GM13977 (cell line): ENCODE measurements at places on chromosomes 3 and 15.
A peak's percentile ranks its signal among the peaks of the same experiment; 100 is the strongest.

DNA sequence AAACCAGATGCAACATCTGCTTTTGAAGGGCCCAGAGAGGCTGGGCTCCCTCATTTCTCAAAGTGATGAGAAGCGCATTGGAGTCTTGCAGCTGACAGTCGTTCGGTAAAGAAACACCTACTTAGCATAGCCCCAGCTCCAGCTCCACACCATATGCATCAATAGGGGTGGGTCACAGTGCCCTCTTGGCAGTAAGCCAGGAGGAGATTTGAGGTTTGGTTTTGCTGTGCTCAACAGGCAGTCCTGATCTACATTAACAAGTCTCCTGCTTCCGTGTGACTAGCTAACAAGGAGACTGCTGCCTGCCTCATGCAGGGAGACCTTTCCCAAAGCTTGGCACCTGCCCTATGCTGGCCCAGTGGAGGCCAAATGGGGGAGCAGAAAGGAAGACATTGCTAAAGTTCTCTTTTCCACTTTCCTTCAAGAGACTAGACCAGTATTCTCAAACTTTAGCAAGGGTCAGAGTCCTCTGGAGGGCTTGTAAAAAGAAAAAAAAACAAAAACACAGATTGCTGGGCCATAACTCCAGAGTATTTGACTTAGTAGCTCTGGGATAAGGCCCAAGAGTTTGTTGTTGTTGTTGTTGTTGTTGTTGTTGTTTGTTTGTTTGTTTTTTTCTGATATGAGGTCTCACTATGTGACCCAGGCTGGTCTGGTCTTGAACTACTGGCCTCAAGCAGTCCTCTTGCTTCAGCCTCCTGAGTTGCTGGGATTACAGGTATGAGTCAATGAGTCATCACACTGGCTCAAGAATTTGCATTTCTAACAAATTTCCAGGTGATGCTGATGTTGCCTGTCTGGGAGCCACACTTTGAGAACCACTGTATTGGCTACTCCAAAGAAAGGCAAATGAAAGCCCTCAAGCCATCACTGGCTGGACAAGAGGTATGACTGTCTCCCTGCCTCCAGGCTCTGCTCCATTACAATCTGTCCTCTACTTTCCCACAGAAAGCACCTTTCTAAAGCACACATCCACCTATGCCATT, 294.9 kb downstream of the RORA start:
- no peak for DNase-seq

- no peak for DNase-seq
Observed at GRCh38 chr3:62604298-62604697, 230.9 kb upstream of the FEZF2 start.

- DNase-seq, result no peak
Observed at GRCh38 chr3:64600246-64600950, 87.4 kb downstream of the ADAMTS9 start.

DNA sequence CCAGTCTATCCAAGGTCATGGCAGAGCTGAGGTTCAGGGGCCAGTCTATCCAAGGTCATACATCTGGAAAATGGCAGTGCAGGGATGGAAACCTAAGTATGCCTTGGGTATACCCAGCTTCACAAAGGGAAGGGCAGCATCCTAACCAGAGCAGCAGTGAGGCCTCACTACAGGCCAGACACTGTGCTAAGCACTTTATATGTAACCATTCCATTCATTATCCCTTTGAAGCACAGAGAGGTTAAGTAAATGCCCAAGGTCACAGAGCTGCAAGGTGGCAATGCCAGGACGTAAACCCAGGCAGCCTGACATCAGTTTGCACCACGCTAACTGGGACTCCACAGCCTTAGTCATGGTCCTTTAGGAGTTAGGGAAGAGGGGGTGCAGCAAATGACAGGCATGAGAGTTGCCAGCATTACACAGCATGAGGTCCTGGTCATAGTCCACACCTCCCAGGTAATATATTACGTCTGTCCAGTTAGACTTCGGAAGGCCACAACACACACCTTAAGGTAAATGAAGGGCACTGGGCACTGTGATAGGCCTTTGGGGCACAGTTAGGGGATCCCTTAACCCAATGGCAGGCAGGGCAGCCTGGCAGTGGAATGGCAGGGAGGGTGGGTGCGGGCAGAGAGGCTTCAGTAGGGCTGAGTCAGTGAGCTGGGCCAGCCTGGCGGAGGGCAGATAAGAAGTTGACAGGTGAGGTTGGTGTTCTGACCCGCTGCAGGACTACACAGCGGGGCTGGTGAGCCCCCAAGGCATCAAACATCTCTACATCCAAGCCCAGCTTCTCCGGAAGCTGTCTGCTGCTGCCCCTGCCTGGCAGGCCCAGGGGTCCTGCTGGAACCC, 21.1 kb upstream of the CORO2B start:
- no peak for DNase-seq

DNA sequence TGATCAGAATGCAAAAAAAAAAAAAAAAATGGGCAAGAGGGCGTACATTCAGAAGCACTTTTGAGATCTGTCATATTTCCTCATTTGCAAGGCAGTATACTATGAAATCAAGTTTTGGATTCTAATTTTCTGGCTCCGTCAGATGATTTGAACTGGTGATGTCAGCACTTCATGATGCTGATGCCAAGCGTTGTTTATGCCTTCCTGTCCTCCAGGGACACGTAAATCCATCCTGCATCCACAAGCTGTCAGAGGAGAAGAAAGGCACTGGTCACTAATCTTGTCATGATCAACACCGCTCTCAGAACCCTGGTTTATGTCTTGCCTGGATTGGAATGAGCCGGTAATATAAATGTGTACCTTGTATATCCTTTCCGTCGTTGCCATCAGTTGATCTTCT, 152.1 kb upstream of the EPHA3 start:
- no peak for DNase-seq

DNA sequence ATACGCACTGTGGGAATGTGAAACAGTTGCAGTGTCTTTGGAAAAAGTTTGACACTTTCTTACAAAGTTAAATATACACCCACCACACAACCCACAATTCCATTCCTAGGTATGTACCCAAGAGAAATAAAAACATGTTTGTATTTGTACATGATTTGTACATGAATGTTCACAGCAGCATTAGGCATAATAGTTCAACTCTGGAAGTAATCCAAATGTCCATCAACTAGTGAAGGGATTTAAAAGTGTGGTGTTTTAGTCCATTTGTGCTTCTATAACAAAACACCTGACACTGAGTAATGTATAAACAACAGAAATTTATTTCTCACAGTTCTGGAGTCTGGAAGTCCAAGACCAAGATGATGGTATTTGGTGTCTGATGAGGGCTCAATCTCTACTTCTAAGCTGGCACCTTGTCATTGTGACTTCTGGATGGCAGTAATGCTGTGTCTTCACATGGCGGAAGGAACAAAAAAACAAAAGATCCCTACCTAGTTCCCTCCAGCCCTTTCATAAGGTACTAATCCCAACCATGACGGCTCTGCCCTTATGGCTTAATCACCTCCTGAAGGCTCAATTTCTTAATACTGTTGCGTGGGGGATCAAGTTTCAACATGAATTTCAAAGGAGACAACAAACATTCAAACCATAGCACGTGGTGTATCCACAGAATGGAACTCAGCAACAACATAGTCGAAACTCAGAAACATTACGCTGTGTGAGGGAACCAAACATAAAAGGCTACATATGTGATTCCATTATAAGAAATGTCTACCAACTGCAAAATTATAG, 120.5 kb downstream of the AQP9 start:
- no peak for DNase-seq

GRCh38 chr15:66877477-66878271, 175.6 kb downstream of the SMAD6 start:
- DNase-seq, result no peak

DNA sequence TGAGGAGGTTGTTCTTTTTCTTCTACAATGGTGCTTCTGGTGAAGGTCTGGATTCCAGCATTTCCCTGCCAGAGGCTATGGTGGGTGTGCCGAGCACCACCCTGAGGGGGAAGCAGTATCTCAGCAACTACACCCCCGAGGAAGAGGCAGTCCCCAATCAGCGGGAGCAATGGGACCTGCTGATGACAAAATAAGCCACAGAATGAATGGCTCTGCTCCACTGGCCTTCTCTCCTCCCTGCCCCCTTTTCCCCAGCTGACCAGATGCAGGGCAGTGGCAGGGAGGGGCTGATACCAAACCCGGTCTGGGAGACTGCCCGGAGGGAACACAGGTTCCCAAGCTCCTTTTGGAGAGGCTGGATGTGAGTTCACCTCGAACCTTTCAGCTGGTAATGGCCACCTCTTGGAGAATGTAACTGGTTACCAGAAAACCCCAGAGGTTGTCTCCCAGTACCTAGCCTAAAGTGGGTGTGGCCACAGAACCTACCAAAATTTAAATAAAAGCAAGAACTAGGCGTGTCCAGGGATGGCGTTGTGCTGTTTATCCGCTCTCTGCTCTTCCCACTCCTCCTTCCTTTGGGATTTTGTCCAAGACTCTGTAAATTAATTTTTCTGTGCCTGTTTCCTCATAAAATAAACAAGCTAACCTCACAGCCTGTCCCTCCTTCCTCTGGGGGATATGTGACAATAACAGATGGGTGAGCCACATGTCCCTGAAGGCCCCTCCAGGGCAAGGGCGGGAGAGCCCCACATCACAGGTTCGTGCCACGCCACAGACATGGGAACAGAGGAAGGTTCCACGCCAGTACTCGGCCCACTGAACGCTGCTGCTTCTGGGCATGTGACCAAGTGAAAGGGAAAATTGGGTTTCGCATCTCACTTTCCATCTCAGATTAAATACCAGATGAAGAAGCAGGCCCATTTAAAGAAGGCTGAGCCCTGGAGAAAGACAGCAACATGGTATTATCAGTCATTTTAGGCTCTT, 35.1 kb upstream of the SPTBN5 start:
- peak; percentile 67 for DNase-seq

DNA sequence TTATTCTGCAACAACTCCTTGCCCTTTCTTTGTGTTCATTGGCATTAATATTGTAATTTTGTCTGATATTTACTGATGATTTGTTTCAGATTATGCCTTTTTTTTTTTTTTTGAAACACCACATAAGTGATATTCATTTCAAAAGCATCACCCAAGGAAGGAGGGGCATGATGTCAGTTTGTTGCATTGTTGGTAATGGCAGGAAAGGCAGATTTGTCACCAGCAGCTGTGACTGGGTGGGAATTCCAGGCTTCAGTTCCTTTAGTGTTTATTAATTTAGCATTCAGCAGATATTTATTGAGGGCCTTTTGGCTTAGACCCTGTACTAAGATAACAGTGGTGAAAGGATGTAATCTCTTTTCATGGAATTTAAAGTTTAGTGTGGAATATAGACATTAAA, 19.5 kb downstream of the SENP2 start:
- DNase-seq, result no peak

GRCh38 chr15:42146551-42147430, 9.6 kb downstream of the PLA2G4F start:
- no peak for DNase-seq

- DNase-seq, result no peak
Observed at GRCh38 chr15:91946581-91947292, 93.2 kb downstream of the SLCO3A1 start.

- DNase-seq, result no peak
Observed at GRCh38 chr3:171810629-171811294, 479 bp upstream of the PLD1 start.

DNA sequence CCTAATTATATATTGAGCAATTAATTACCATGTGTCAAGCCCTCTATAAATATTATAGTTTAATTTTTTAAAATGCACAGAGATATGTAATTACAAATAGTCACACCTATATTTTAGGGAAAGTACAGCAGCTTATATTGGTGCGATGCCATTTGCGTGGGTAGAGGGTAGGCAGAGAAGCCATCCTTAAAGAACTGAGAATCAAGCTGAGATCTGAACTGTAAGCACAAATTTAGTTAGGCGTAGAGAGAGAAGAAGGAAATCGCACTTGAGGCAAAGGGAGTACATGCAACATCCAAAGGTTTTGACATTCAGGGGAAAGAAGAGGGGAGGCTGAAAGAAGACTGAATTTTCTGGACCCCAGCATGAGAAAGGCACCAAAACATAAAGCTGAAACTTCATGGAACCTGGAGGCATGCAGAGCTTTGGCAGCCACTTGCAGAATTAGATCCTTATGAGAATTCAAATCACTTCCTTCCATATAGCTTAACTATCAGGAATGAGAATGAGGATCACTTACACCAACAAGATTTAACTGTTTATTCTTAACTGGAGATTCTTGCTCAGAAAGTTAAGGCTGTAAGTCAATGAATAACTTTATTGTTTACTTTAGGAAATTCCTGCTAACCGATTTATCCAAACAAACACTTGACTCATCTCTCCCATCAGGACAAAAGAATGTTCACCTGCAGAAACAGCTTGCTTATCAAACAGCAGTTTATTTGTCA, 114.3 kb downstream of the TGFBR2 start:
- DNase-seq, result no peak

DNA sequence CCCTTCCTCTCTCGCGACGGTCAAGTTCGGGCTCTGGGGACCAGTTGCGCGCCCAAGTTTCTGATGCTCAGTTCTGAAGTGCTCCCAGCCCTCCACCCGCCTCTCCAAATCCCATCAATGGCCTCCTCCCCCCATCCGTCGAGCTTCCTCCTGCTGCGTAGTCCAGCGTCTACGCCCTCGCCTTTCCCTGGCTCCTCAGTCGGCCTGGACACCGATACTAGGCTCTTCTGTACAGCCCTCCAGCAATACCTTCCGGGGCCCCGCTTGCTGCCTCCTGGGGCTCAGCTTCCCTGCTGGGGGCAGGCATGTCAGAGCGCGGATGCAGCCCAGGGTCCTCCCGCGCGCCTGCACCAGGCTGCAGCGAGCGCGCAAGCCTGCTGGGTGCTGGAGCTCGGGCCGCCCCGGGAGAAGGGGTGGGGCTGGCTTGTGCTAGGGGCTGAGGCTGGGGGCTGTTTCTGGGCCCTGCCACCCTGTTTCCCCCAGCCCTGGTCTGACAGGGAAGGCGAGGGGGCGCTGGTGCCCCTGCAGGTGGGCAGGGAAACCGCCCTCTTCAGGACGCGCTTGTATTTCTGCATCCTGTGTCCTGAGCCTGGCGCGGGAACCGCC, 353.3 kb upstream of the SUCLG2 start:
- no peak for DNase-seq

- DNase-seq, result no peak
Observed at GRCh38 chr3:110859993-110860392, 211.6 kb upstream of the NECTIN3 start.

- DNase-seq, result no peak
Observed at GRCh38 chr3:152259468-152259867, 9.3 kb upstream of the MBNL1 start.

DNA sequence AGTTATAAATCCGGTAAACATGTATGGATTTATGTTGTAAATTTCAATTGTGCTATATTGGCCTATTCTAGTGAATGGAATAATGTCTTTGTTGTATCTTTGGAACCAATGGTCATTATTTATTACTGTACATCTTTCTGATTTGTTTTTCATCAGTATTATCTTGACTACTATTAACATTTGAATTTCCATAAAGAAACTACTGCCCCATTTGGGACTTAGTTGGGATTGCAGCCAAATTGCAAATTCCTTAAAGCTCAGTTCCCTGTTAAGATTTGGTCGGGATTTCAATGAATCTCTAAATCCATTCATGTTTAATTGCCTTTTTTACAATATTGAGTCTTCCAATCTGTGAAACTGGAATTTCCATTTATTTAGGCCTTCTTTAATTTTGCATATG, 822.4 kb upstream of the CADM2 start:
- DNase-seq, result no peak
